Fibroblast of villous mesenchyme (primary cell): ENCODE measurements at places on chromosomes 2 and 18. TPM values are rescaled to one million over a fixed set of nuclear protein-coding genes. Genes with fewer than 3 reads are reported as not detected.

DNA sequence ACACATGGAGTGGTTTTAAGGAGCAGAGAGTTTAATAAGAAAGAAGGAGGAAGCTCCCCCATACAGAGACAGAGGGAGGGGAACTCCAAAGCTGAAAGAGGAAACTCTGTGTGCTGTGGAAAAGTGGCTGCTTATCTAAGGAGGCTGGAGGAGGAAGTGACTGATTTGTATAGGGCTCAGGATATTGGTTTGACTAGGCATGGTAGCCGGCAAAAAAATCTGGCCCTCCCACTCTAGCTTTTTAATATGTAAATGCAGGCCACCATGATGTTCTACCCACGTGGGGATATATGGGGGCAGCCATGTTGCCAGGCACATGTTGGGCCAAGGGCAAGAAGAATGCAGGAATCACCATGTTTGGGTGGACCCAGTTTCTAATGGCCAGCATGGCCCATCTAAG is 64.3 kb downstream of the HNMT start:
- DNase-seq, result no peak

DNA sequence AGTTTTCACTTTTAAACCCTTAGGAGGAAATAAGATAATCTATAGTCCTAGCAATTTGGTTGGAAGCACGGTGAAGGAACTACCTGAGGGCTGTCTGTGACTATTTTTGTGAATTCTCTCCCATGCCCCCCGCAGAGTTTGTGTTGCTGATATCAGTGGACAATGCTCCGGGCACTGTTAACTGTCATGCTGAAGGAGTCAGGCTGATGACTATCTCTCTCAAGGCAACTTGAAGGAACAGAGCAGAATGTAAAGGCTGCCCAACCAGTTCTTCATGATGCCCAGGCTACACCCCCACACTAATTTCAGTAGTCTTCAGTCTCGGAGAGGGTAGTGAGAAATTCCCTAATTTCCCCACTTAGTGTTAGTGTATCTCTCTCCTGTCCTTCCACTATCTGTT is 21.6 kb upstream of the RAB6C start:
- no peak for DNase-seq

- DNase-seq, result no peak
Measured at GRCh38 chr2:37080266-37080665, 3.9 kb downstream of the HEATR5B start.

- no peak for DNase-seq
Measured at GRCh38 chr2:62736899-62737559, 31.5 kb downstream of the EHBP1 start.

DNA sequence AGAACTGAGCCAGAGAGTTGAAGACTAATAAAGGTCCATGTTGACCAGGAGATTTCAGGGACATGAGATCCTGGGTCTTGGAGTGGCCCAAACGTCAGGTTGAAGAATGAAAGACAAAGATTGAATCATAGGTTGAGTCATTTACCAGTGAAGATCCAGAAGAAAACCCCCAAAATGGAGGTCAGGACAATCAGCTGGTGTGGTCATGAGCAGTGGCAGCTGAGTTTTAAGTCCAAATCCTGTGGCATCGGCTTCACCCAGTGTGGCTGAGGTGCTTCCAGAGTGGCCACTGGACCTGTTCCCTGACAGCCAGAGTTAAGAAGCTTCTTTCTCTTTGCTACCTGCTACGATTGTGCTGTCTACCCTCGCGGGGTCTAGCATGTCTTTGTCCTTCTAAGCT is 234.0 kb downstream of the BCL2 start:
- DNase-seq, result no peak

DNA sequence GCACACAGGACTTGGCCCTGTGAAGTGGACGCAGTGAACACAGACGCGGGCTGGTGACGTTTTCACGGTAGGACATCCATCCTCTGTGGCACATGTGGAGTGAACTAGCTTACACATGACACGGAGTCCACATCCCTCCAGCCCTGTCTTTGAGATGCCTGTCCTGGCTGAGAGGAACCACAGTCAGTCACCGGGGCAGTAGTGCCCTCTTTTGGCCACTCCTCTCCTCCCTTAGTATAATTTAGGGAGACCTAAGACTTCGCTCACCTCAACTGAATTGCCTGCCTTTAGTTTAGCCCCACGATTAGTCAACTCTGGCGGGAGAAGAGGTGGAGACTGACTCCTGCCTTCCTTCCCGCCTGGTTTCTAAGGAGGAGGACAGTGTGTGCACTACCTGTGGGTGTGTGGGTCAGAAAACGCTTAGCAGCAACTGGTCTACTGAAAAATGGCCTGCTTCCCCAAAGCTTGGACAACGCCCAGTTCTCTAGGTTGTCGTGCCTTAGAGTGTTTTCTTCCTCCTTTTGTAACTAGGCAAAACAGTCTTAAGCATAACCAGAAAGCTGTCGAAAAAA is 70.6 kb downstream of the MBP start:
- DNase-seq, result no peak

GRCh38 chr2:86807468-86808275 is 17.0 kb upstream of the CD8A start:
- DNase-seq, result peak; percentile 8

DNA sequence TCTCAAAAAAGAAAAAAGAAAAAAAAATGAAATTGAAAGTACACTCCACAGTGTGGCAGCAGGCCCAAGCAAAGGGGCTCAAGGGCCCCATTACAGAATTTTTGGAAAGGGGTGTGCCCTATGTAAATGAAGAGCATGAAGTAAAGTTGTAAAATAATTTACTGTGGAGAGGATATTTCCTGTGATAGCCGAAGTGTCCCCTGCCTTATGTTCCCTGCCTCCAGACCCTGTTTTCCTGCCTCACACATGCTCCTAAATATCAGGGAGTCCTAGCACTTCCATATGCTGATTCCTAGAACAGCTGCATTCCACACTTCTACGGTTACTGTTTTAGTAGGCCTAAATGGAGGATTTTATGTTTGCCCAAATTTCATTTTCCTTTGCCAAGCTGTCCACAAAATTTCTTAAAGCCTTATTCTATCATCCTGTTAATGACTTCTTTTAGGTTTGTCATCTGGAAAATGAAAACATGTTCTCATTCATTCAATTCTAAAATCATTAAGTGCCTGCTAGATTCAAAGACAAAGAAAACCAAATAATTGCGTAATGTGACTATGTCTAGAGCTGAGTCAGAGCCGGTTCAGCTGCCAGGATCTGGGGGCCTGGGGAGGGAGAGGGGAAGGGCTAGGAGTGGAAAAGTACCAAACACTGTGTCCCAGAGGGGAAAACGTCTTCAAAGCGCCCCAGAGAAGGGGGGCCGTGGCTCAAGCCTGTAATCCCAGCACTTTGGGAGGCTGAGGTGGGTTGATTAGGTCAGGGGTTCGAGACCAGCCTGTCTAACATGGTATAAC is 25.9 kb upstream of the IMPA2 start:
- peak; percentile 95 for DNase-seq

DNA sequence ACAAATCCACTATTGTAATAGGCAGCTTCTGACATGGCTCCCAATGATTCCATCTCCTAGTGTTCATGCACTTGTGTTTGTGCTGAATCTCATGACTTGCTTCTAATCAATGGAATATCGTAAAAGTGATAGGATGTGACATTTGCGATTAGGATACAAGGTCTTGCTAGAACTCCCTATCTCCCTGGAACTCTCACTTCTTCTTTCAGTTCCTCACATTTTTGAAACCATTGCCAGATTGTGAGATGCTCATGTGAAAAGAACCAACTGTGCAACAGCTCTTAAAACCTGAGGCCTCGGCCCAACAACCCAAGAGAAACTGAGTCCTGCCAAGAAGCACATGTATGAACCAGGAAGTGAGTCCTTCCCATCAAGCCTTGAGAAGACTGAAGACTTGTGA is 226.9 kb upstream of the DTNA start:
- DNase-seq, result no peak

GRCh38 chr2:168699844-168700417 is 102.5 kb upstream of the NOSTRIN start:
- DNase-seq, result peak; percentile 91

DNA sequence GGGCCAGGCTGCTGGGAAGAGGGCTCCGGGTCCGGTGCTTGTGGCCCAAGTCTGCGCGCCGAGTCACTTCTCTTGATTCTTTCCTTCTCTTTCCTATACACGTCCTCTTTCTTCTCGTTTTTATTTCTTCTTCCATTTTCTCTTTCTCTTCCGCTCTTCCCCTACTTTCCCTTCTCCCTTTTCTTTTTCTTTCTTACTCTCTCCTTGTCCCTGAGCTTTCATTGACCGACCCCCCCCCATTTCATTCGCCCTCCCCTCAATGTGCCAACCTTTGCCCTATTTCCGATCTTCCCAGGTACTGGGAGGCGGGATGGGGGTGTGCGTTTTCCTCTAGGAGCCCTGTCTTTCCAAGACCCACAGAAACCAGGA is 1.8 kb downstream of the ONECUT2 start:
- no peak for DNase-seq

DNA sequence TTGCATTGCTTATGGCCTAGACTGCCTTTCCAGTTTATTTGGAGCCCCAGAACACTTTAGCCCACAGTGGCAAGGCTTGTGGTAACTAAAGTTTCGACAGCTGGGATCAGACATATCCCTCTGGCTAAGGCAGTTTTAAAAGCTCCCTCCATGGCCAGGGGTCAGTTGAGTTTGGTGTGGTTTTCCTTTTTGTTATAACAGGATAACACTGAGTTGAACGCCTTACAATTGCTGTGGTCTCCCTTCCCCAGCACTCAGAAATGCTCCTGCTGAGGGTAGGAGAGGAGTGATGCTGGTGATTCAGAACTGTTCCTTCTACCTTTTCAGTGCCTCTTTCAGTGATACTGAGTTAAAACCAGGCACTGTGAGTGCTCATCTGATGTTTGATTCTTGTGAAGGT is 182.6 kb downstream of the GULP1 start:
- DNase-seq, result no peak

DNA sequence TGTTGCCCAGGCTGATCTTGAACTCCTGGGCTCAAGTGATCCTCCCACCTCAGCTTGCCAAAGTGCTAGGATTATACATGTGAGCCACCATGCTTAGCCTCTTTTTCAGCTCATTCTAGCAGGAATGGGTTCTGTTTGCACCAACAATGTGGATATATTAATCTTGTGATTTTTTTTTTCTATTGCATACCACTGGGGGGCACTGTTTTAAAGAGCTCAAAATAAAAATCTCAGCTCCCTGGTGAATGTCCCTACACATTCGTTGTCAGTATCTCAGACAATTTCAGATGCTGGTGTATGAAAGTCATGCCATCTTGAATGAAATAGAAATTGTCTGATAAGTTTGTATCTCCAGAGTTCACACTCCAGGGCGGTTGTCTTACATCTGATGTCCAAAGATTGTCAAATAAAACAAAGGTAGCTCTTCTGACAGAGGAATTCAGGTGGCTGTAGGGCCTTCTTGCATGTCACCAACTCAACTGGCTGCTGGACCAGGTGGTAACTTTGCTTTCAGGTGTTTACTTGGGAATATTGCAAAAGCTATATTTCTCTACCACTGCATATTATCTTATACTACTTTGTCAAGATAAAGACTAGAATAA is 3.1 kb upstream of the MATN3 start:
- DNase-seq, result peak; percentile 70

- no peak for DNase-seq
Measured at GRCh38 chr2:64765160-64765805, 111.6 kb upstream of the SERTAD2 start.

DNA sequence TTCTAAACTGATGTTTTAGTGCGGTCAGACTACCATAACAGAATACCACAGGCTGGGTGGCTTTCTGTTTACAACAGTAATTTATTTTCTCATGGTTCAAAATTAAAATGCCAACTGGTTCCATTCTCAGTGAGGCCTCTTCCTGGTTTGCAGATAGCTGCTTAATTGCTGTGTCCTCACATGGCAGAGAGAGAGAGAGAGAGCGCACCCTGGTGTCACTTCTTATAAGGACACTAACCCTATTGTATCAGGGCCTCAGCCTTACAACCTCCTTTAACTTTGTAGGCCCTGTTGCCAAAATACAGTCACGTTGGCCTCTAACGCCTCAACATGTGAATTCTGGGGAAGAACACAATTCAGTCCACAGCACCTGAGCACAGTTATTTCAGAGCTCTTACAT is 37.5 kb upstream of the ZNF385B start:
- DNase-seq, result peak; percentile 38

- no peak for DNase-seq
Measured at GRCh38 chr2:225008179-225008856, 34.0 kb downstream of the DOCK10 start.

- DNase-seq, result peak; percentile 56
Measured at GRCh38 chr2:160278879-160279177, 78.8 kb upstream of the ITGB6 start.

- DNase-seq, result no peak
Measured at GRCh38 chr18:1760901-1761300, 810.4 kb downstream of the METTL4 start.

DNA sequence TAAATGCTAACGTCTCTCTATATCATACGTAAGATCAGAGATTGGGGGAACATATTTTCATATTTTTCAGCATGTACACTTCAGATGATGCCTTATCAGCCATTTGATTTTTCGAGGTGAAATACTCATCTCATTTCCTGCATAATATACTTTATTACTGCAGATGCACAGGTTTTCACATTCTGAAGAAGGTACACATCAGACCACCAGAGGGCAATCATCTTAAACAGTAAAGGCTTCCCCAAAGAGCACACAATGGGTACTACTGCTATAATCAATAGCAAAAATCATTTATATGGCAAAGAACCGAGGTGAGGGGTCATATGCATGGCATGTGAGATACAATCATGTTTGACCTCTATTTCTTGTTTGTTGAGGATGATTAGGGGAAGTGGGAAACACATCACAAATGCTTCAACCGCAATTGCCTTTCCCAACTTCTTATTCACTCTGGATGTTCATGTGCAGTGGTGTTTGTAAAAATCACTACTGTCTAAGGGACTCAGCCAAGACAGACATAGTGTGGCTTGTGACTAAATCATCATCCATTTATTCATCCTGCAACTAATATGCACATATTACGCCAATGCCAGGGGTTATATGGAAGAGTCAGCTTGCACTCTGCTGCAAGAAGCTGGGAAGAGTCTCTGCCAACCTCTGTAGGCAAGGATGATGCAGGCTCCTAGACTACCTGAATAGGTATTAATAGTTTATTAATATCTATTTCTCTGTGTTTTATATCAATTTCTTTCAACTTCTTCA is 118.7 kb downstream of the EPB41L3 start:
- DNase-seq, result peak; percentile 8

- DNase-seq, result no peak
Measured at GRCh38 chr2:238009563-238009962, 42.7 kb downstream of the UBE2F start.

GRCh38 chr2:24203787-24204150 is 28.9 kb downstream of the FAM228A start:
- no peak for DNase-seq

GRCh38 chr2:134240061-134240460 is 13.8 kb upstream of the MGAT5 start:
- DNase-seq, result peak; percentile 54

GRCh38 chr2:146415291-146415690 is 1429.5 kb upstream of the ACVR2A start:
- DNase-seq, result no peak

CAVIN2 gene
- total RNA-seq, result 8.4 and 21.6 TPM in 2 replicates

SERPINB3 gene
- total RNA-seq, result not detected in 2 replicates

NLRC4 gene
- total RNA-seq, result not detected in 2 replicates

HOXD9 gene
- 10.6 and 11.2 TPM in 2 replicates for total RNA-seq

UXS1 gene
- 22.5 and 37.6 TPM in 2 replicates for total RNA-seq

ANKZF1 gene
- total RNA-seq, result 22.0 and 22.9 TPM in 2 replicates

DYSF gene
- total RNA-seq, result 3.5 and 4.2 TPM in 2 replicates

ALPG gene
- total RNA-seq, result not detected in 2 replicates

ANKRD30BL gene
- total RNA-seq, result not detected in 2 replicates

DSC2 gene
- total RNA-seq, result under 0.01 TPM in 1 of 2 replicates, not detected in the other

NCK2 gene
- total RNA-seq, result 22.5 and 31.2 TPM in 2 replicates

RAX gene
- not detected in 2 replicates for total RNA-seq
